ENCODE measurements at places on chromosomes 2 and 18.

- DNase-seq: no peak
These were observed 26.1 kb downstream of the IGFBP2 start for GRCh38 chr2:216659276-216659675.

GRCh38 chr2:99471654-99472599 lies 17.9 kb downstream of the REV1 start:
- DNase-seq: no peak

- DNase-seq: no peak
These were observed 32.1 kb downstream of the TOGARAM2 start for GRCh38 chr2:29013057-29013780.

GRCh38 chr2:235968616-235969324 lies 199.4 kb downstream of the GBX2 start:
- no peak for DNase-seq

GRCh38 chr2:96548558-96549465 lies 12.3 kb downstream of the ARID5A start:
- DNase-seq: no peak

- no peak for DNase-seq
These were observed 144.6 kb upstream of the SPRED2 start for GRCh38 chr2:65576861-65577601.

GRCh38 chr18:67428805-67429204 lies 87.7 kb downstream of the DSEL start:
- no peak for DNase-seq

- no peak for DNase-seq
These were observed 56.6 kb upstream of the CYP26B1 start for GRCh38 chr2:72204156-72204785.

- no peak for DNase-seq
These were observed 107.4 kb upstream of the ACAA2 start for GRCh38 chr18:49920731-49921130.

GRCh38 chr2:216371721-216372702 lies at the start of gene MARCHF4:
MARCHF4 (minus strand) TSS chr2:216372483; CDS start chr2:216370260, 2,223 bp downstream.
- DNase-seq: peak; percentile 72

DNA sequence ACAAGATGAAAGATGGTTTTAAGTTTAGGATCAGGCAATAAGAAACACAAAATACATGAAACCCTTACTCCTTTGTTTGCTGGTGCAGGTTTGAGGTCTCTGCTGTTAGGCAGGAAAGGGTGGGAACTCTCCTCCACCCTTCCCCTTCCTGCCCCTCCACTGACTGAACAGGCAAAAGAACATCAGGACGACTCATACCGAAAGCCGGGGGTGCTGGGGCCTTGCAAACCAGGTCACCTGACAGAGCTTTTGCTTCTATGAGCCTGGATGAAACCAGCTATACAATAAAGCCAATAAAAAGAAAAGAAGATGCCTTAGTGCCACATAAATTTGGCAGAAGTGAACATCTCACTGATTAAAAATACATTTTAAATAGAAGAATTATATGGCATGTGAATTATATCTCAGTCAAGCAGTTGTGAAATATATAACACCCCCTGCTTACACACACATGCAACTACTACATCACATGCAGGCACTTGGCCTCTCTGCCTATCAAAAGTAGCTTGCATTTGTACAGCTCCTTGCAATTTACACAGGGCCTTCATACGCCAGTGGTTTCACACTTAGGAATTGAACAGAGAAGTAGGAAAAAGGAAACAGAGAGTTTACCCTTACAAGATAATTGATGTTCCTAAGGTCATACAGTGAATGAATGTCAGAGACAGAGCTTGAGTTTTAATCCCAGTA lies 215.1 kb upstream of the TRIB2 start:
- peak; percentile 85 for DNase-seq

DNA sequence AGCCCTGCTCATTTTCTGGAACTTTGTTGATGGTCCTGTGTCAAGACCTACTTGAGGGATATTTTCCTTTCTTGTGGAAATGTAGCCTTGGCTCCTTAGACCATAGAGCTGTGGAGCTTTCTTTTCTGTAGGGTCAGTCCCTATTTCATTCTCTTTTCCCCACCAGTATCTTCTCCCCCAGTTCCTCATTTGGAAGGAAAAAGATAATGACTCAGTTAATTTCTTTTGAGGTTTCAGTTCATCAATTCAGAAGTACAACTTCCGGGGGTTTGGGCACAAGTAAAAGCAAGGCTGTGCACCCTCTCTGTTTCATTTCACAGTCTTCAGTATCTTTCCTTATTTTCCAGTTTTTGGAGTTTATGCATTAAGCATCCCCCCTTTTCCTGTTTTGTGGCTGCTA lies 70.7 kb downstream of the CDC42EP3 start:
- peak; percentile 23 for DNase-seq

Data from CD4-positive, alpha-beta T cell treated with Interleukin-17A for 4 hours (primary cell).